ENCODE measurements at places on chromosomes 7 and 10. TPM values are rescaled to one million over a fixed set of nuclear protein-coding genes. Genes with fewer than 3 reads are reported as not detected.

Gene MORN4
- total RNA-seq = 19.5 TPM

Gene AKR1C2
- 823 TPM for total RNA-seq

Gene FBXL13
- 38.7 TPM for total RNA-seq

Gene NUDCD3
- total RNA-seq = 52.1 TPM

Gene SEMA3E
- 23.9 TPM for total RNA-seq

Gene AEBP1
- total RNA-seq = not detected

Gene ANKRD22
- total RNA-seq = not detected

Gene MBLAC1
- 0.89 TPM for total RNA-seq

Gene FIS1
- total RNA-seq = 97.5 TPM

Gene KAZALD1
- total RNA-seq = 36.1 TPM

Gene LIPN
- total RNA-seq = not detected

Gene HMX3
- 3.9 TPM for total RNA-seq

Gene POM121
- 8.5 TPM for total RNA-seq

Gene KDM7A
- total RNA-seq = 8.8 TPM

Gene MYH16
- total RNA-seq = not detected

Gene TAS2R3
- total RNA-seq = 0.78 TPM

Gene UBE3C
- 78.6 TPM for total RNA-seq
